ENCODE measurements at places on chromosomes 13 and 19.
A peak's percentile ranks its signal among the peaks of the same experiment; 100 is the strongest.

DNA sequence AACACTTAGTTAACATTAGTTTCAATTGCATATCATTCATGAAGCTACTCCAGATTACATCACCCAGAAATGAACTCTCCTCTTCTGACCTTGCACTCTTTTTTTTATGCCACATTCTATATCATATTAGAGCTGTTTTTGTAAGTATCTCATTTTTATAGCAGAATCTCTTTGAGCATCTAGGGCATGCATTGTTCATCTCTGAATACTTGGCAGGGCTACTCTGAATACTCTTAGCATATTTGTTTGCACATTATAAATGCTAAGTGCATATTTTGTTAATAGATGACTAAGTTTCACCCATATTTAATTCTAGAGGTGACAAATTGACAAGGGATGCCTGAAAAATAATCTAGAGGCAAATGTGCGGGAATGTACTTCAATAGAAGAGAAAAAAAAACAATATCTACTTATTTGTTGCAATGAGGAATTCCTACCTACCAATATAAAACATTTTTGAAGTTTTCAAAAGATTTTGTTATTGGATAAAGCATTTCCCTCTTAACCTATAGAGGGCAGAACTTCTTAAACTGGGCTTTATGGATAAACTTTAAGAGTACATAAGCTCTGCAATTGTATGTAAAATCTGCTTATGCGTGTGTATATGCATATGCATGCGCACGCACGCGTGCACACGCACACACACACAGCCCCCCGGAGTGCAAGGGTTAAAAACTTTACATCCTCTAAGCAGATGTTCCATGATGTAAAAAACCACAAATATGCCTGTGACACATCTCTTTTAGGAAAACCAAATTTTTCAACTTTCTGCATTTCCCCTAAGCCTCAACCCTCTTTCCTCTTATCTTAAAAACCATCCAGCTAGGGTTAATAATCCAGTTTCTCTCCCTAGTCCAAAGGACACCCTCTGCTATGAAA lies 73.0 kb upstream of the OXGR1 start:
- no peak for DNase-seq

GRCh38 chr13:51541809-51542258 lies 42.4 kb upstream of the WDFY2 start:
- DNase-seq, result no peak

DNA sequence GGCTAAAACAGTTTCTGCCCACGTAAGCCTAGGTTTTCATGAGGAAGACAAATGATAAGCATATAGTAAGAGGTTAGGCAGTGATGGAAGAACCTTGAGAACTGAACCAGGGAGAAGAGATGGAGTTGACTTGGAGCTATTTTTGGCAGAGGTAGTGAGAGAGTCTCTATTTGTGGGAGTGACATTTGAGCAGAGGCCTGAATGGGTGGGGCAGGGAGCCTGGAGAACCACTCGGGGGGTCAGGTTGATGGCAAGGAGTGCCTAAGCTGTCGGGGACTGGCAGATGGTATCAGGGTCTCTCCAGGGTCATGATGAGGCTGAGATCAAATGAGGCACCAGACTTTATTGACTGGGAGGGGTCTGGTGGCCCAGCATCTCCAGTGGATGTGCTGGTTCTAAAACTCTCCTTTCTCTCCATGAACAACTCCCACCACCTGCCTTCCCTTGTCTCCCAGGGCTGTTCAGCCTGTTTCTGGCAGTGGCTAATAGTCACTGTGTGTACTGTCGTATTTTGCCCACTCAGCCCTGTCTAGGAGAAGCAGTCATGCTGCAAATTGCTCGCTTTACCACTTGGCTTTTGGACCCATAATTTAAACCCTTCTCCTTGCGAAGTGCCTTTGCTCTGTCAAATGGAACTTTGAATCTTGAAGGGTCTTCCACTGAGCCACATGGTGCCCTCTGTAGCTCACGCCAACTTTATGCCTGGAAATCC lies 3.6 kb downstream of the MAU2 start:
- no peak for DNase-seq

GRCh38 chr19:33114312-33114711 lies 17.6 kb upstream of the WDR88 start:
- no peak for DNase-seq

GRCh38 chr19:38851622-38852230 lies 1.9 kb upstream of the HNRNPL start:
- DNase-seq, result peak; percentile 41

DNA sequence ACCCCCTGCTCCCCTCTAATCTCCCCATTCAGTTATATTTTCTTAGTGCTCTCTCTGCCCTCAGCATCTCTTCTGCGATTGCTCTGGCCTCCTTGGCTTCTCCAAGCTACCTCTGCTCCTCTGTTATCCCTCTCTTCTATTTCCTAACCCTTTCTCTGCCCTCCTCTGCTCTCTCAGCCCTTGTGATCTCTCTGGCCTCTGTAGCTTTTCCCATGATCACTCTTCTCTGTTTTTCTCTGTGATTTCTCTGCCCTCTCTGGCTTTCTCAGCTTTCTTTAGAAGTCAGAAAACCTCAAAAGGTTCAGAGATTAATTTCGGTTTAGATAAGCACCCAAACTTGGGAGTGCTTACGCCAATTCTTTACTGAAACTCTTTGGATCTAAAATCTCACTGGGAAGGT lies 795.0 kb downstream of the DIAPH3 start:
- no peak for DNase-seq

GRCh38 chr13:72570019-72570418 lies 157.4 kb downstream of the MZT1 start:
- DNase-seq, result no peak

- DNase-seq, result no peak
Measured at GRCh38 chr19:1882089-1882785, 3.1 kb downstream of the ABHD17A start.

DNA sequence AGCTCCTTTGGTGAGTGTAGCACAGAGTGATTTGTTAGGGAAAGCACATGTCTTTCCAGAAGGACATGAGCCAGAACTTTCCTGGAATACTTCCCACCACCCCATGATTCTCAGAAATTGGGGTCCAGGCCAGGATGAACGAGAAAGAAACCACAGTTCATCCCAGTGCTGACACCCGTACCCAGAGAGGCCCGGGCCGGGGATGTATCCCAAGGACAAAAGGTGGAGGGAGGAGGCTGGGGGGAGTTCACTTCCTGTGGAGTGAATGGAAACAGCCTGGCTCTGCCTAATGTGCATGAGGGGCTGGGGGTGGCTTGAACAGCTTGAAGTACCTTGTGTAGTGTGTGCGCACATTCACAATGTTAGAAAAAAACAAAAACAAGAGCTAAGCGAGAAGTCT lies 47.5 kb downstream of the CDADC1 start:
- no peak for DNase-seq

DNA sequence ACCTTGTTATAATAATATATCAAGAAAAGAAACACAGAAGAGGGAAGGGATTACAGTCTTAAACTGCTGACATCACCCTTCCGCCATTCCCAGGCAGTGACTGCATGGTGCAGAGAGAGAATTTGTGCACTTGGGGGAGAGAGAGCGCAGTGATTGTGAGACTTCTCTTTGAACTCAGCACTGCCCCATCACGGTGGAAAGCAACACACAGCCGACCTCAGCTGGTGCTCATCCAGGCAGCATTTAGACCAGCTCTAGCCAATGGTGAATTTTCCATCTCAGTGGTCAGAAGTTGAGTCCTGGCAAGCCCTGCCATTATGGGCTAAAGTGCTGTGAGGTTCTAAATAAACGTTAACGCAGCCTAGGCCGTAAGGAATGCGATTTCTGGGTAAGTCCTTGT lies 1681.5 kb downstream of the EFNB2 start:
- no peak for DNase-seq

DNA sequence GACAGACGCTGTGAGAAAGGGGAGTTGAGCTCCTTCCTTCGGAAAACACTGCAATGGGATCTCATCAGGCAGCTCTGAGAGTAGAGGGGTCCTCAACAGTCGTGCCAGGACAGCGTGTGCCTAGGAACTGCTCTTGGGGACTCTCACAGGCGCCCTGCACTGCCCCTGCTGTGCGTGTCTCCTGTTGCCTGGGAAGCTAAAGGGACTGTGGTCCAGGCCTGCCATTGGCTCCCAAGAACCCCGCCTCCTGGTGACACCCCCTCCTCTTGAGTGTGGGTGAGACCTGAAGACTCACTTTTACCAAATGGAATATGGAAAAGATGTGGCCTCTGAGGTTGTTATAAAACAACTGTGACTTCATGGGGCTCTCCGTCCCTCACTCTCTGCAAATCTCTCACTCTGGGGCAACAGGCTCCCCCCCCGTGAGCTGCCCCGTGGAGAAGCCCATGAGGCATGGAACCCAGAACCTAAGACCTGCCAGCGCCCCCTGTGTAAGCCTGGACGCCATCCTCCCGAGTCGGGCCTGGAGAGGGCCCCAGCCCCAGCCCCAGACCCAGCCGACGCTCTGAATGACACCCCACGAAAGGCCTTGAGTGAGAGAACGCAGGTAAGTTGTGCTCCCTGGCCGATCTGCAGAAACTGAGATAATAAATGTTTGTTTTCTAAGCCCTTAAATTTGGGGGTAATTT lies 302.7 kb downstream of the FGF9 start:
- no peak for DNase-seq

- DNase-seq, result no peak
Measured at GRCh38 chr13:71977028-71977427, 110.0 kb upstream of the DACH1 start.

GRCh38 chr19:7670150-7670783 lies 1.4 kb downstream of the RETN start:
- DNase-seq, result no peak

GRCh38 chr13:96460609-96461008 lies 370.7 kb downstream of the HS6ST3 start:
- DNase-seq, result no peak

- DNase-seq, result no peak
Measured at GRCh38 chr13:46629811-46630413, 76.9 kb downstream of the LRCH1 start.

GRCh38 chr13:105016266-105016665 lies 1519.2 kb downstream of the EFNB2 start:
- no peak for DNase-seq

GRCh38 chr19:45350477-45351058 lies 10.0 kb downstream of the KLC3 start:
- DNase-seq, result no peak

DNA sequence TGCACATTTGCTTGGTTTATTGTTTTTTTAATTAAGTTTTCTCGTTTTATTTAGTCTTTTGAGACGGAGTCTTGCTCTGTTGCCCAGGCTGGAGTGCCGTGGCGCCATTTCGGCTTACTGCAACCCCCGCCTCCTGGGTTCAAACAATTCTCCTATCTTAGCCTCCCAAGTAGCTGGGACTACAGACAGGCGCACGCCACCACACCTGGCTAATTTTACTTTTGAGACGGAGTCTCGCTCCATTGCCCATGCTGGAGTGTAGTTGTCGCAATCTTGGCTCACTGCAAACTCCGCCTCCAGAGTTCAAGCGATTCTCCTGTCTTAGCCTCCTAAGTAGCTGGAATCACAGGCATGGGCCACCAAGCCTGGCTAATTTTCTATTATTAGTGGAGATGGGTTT lies 1.3 kb downstream of the RPS9 start:
- DNase-seq, result no peak

GRCh38 chr13:36530050-36530789 lies 97.9 kb downstream of the CCNA1 start:
- no peak for DNase-seq

- DNase-seq, result no peak
Measured at GRCh38 chr19:23318143-23318542, 67.9 kb upstream of the ZNF724 start.

DNA sequence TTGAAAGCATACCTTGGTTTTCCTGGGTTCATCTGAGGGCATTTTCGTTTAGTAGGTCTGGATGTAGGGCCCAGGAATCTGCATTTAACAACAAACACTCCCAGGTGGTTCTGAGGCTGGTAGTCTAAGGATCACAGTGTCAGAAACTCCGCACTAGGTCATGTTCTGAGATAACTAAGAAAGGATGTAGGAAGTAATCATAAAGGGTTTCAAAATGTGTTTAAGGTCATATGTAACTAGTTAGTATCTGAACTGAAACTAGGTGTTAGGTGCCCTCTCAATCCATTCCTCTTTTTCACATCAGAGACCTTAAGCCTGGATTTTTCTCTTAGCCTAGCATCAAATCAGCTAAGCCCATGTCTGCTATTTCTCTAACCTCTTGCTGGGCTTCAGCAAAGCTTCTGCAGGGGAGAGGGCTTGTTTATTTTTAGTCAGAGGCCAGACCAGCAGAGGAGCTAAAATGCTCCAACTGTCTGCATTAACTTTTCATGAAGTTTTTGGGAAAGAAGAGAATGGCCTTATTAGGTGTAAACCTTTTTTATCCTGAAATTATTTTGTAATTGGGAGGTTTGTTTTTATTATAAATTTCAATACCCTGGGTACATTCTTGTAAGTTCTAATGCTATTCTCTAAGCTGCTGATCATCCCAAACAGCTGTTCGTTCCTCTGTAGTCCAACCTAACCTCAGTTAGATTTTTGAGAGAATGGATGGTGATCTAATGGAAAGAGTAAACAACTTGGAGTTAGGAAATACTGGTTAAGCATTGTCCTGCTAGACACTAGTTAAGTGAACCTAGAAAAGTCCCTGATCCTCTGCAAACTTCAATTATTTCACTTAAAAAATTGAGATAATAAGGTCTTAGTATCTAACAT lies 262.8 kb upstream of the RFC3 start:
- no peak for DNase-seq

GRCh38 chr19:13819238-13819637 lies 24.0 kb downstream of the ZSWIM4 start:
- DNase-seq, result no peak

DNA sequence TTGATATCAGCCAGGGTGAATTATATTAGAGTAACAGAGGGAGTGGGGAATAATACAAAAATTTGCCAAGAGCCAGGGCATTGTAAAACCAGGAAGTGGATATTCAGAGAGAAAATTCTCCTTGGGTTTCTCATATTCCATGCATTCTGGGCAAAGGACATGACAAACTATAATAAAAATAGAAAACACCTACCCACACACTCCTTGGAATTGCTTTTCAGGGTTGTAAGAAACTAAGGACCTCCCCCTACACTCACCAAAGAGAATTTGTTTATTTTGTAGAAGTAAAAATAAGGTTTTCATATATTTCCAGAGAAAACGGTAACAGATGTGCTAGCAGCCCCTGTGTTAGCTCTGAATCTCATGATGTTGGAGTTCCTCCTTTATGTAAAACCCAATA lies 649.6 kb downstream of the SLITRK1 start:
- DNase-seq, result no peak

- no peak for DNase-seq
Measured at GRCh38 chr13:97761796-97762540, 191.5 kb upstream of the IPO5 start.

GRCh38 chr19:13926715-13927114 lies 11.5 kb downstream of the PODNL1 start:
- DNase-seq, result no peak

- no peak for DNase-seq
Measured at GRCh38 chr13:84136582-84136981, 254.3 kb upstream of the SLITRK1 start.

All from NCI-H187 treated with DMSO at 0.1 percent for 48 hours (cell line).